Erythroblast (primary cell): ENCODE measurements at places on chromosomes 2 and 18.

DNA sequence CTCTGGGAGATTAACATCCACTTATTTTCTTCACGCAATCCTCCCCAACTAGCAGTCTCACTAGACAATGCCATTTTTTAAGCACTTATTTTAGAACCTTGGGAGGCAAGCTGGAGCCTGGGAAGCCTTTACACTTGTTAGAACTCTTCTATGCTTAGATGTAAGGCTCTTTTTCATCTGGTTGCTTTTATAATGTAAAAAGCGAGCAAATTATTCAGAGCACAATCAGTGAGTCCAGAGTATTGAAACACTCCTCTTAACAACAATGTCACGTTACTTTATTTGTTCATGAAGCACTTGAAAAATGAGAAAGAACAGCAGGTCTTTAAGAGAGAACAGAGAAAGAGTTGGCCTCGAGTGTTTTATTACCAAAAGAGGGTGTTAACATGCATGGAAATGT is 84.1 kb upstream of the SLC8A1 start:
- no peak for DNase-seq

DNA sequence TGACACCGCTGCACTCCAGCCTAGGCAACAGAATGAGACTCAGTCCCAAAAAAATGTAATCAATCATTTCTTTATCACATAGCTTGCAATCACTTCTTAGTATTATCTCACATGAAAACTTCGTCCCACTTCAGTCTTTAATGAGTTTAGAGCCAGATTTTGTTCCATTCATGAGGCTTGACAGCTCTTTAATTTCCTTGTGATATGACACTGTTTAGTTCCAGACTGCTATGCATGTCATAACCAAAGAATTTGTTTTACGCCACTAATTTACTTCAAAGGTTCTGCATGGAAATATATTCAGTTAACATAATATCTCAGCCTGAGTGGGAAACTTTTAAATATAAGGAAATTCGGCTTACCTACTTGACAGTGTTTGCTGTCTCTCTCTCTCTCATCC is 113.1 kb downstream of the ZNF532 start:
- no peak for DNase-seq

DNA sequence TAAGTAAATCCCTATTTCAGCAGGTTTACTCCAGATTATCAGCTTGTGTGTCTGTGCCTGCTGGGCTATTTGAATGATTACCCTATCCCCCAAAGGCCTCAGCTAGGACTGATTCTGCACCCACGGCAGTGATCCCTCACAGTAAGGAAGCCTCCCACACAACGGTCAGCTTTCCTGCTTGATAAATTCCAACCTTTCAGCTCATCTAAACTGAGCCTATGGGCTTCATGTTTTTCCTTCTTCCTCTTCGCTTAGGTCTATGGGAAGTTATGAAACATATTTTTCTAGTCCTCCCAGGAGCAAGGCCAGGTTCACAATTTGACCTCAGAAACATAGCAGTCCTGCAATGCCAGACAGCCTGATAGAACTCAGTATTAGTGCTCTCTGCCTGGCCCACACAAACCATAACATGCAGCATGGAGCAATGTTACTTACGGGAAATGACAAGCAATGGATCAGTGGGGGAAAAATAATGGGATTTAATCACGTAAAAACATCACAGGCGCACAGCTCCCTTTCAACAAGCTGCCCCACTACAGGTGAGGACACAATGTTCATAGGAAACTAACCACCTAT is 170.9 kb downstream of the ZNF521 start:
- DNase-seq, result no peak

GRCh38 chr18:11775436-11776174 is 75.6 kb upstream of the CHMP1B start:
- DNase-seq, result no peak

DNA sequence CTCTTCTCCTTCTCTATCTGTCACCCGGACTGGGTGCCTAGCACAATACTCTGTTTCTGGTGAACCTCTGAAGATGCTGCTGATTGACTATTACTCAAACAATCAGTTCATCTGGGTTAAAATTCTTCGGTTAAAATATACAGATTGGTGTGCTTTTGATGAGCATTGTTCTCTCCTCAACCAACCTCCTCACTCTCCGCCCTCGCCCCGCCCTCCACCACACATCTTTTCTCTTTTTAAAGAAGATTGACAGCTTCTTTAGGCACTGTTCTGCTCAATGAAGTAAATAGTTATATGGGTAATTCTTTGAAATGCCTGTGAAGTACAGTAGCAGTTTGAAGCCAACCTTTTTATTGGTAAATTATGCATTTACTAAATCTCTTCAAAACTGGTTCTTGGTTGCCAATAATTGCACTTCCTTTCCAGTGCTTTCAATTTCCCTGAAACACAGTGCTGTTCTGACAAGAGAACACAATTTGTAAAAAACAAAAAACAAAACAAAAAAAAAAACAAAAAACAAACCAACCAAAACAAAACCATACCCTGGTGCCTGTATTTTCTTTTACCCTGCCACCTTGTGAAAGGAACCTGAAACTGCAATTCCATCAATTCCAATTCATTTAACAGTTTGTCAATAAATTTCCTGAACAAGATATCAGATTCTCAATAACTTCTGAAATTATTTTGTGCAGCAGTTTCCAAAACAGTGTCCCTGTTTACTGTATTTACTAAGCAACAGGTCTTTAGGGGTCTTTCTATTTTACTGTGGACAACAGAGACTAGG is 188.6 kb downstream of the LRP1B start:
- no peak for DNase-seq

DNA sequence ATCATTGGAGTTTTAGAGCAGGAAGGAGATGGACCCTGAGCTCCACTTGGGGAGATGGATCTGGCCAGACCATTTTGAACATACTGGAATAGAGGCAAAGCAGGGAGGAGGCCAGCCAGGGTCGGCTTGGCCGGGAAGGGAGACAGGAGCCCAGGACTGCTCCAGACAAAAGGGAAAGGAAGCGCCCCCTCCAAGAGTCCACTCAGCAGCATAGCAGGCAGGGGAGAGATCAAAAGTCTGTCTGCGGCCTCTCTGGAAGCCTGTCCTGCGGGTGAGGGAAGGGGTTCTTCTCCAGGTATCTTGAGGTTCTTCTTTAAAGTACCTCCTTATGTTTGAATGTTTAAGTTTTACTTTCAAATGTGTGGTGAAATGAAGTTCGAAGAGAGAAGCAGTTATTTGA is 126.1 kb downstream of the GBX2 start:
- DNase-seq, result no peak

DNA sequence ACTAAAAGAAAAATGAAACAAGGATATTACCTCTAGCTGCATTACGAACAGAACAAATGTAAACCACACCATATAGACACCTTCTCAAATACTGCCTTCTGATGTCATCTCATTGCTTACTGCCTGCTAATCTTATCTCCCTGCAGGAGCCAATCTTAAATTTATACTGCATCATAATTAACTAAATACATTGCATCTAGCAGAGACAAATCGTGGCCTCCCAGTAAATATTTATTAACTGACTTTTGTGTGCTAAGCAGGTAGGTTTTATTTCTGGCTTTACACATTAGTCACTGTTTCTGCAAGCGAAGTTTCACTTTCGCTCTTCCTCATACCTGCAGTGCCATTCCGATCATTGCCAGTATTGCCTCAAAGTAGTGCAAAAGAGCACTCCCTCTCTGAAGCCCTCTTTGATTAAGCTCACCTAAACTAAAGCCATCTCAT is 67.5 kb downstream of the SPATS2L start:
- no peak for DNase-seq
